ENCODE measurements at places on chromosomes 7 and 10.

DNA sequence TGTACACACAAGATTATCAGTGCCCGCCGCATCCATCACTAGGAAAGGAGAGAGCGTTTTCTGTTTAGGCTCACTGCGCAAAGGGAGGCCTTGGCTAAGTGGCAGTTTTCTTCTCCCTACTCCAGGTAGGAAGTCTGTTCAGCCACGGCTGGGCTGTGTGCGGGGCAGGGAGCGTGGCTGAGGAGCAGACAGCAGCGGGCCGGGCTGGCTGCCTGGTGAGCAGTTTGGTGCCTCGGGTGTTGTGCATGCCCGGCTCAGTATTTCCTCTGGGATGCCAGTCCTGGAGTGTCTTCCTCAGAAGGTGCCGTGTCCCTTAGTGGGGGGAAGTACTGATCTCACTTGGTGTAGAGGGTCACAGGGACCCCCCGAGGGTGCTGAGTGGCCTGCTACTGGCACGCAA is 114.4 kb downstream of the NT5C2 start:
- DNase-seq: no peak

DNA sequence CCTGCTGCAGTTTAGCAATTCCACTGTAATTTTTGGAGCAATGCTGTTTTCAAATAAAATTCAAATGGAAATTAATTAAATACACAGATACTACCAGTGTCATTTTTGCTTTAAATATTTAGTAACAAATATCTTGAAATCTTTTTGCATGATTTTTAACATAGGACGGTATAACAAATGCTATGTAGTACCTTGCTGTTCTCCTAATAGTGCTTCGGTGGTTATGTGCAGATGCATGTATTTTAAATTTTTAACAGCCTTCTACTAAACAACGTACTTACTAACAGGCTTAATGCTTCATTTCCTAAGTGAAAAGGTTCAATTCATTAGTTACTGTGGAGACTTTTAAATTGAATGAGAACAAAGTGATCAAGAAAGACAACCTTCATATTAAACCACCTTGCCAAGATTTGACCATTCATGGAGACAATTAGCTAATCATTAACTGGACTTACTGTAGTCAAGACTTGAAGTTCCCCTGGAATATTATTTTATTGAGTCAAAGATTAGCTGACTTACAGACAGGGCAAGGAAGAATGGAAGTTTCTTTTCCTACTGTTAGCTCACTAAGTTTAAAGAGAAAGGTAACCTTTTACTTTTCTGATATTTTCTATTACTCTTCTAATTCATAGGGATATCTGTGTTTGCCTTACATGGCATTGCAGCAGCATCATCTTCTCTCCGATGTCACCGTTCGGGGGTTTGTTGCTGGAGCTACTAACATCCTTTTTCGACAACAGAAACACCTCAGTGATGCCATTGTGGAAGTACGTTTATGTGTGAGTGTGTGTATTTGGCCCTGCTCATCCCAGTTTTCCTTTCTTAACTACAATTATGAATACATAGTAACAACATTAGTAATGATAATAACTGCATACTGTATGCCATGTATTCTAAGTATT is 74.3 kb downstream of the AVL9 start:
- no peak for DNase-seq

- no peak for DNase-seq
These were observed 15.1 kb upstream of the ELN start for GRCh38 chr7:74012842-74013249.

DNA sequence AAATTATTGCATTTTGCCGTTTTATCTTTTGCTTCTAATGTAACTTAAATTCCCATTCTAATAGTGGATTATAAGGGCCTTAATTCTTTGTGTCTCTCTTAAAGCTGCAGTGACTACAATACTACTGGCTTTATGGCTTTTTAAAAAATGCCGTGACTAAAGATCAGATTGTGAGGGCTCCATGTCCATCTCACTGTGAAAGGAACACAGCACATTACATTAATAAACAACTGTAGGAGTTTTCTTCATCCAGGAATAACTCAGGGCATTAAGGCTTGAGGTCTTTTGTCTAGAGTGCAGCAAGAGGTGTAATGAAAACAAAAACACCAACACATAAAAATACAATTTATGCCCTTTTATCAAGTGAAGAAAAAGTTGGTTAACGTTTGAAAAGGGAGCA is 205.3 kb downstream of the SKAP2 start:
- DNase-seq: no peak

DNA sequence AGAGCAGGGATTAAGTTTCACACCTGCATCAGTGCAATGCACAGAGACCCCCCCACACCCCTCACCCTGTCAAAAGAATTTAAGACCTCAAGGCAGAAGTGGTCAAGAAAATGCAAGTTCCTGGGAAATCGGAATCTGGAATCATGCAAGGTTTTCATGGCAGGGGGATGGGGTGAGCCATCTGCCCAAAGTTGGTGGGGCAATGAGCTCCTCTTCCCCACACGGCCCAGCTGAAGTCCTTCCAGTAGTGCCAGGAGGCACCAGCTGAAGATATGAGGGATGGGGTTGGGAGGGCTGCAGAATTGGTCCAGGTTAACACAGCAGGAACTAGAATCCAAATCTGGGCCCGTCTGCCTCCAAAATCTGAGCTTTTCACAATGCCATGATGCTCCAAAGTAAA is 25.0 kb upstream of the TMEM273 start:
- DNase-seq: no peak

GRCh38 chr7:3260401-3260715 is 40.7 kb upstream of the SDK1 start:
- no peak for DNase-seq

- DNase-seq: no peak
These were observed 132.9 kb upstream of the PLXDC2 start for GRCh38 chr10:19683356-19683755.

GRCh38 chr7:28005075-28005846 is 175.3 kb downstream of the JAZF1 start:
- no peak for DNase-seq

DNA sequence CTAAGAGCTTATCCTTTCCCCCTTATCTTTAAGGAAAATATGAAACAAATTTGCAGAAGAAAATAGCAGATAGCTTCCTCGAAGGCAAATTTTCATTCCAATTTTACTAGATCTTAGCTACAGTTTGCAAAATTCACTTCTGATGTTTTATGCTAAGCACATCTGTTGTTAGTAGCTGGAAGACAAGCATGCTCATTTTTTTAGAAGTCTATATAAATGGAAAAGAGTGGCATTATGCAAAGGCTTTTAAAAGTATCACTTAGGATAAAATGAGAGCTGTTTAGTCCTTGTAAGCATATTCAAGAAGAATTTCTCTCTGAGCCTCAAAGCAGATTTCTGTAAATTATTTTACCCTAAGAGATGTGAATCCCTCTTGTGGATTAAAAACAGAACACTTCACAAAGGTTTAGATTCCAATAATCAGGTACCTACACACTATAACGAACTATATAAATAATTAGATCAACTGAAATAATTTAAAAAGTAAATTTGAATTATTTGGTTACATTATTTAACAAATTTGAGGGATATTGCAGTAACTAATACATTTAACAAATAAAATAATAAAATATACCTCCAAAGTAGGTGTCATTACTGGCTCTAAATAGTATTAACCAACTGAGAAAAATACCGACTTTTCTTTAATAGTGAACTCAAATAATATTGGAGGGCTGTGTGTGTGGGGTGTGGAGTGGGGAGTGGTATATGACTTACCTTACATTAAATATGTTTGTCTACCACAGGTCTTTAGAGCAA is 307.1 kb downstream of the SEMA3D start:
- no peak for DNase-seq

Measured in erythroblast (primary cell).